Right cardiac atrium (tissue), 5 donors: ENCODE measurements at places on chromosomes 5 and 9. TPM values are rescaled to one million over a fixed set of nuclear protein-coding genes. Genes with fewer than 3 reads are reported as not detected.
A peak's percentile ranks its signal among the peaks of the same experiment; 100 is the strongest.

DNA sequence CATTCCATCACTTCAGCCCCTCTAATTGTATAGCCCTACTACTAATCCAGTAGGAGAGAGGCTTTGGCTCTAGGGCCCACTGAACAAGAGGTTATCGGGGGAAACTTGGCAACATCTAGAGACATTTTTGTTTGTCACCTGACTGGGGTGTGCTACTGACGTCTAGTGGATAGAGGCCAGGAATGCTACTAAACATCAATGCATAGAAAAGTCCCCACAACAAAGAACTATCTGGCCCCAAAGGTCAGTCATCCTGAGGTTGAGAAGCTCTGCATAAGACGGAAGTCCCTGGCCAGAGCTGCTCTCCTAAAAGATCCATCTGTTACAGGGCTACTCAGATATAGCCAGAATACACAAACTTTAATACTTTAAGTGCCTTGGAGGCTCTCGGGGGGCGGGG is 570.6 kb upstream of the KLF4 start:
- DNase-seq, result no peak

DNA sequence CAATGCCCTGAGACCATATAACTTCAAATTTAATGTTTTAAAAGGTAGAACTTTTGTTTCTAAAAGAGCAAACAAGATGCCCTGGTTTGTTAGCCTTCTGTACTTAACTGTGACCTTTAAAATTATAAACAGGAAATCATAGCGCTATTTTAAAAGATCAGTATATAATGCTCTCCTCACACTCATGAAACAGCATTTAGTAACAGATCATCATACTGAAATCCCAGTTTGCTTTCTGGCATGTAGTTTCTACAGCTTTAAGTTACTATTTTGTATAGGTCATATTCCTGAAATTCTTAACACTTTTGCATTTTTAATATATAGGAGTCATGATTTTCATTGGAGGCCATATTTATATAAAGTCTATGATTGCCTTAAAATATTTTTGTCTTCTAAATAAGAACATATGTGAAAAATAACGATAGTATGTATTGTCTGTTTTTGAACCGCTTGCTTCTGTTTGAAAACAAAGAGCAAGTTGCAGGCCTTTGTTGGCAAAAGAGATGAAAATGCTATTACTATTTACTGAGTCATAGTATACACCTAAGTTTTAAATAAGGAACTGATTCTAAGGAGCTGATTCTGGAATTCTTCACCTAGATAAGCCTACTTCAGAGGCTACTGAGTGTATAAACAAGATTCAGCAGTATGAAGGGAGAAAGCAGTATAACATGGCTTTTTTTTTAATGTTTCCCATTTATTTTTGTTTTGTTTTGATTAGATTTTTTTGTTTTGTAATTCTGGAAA is 20.5 kb downstream of the SRFBP1 start:
- DNase-seq, result no peak

GRCh38 chr9:35827486-35827885 is 1.0 kb downstream of the FAM221B start:
- no peak for DNase-seq

DNA sequence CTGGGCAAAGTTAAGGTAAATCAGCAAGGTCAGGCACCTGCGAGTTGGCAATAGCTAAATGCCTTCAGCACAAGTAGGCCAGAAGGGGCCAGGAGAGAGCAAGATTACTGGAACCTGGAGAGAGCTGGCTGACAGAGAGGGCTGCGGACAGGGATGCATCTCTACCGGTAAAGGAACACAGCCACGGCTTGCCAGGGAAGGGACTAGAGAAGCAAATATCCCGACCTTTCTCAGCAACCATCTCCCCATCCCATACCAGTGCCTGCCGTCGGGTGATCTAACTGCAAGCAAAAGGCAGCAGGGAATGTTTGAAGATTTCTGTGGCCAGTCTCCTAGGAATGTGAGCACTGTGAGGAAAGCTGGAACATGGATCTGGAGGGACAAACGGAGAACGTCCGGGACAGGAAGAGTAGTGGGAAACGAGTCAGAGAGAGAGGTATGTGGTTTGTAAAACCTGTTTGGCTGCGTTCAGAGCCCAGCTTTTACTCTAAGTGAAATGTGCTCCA is 15.9 kb upstream of the ABLIM3 start:
- no peak for DNase-seq

Gene THG1L
- total RNA-seq, result 7.0 TPM

Gene SLC45A2
- total RNA-seq, result not detected

- peak; percentile 98 for DNase-seq
Observed at GRCh38 chr9:137254624-137255447, at the start of gene NELFB. NELFB (plus strand) TSS chr9:137255327.

GRCh38 chr5:147601652-147602051 is 91.8 kb upstream of the DPYSL3 start:
- no peak for DNase-seq

DNA sequence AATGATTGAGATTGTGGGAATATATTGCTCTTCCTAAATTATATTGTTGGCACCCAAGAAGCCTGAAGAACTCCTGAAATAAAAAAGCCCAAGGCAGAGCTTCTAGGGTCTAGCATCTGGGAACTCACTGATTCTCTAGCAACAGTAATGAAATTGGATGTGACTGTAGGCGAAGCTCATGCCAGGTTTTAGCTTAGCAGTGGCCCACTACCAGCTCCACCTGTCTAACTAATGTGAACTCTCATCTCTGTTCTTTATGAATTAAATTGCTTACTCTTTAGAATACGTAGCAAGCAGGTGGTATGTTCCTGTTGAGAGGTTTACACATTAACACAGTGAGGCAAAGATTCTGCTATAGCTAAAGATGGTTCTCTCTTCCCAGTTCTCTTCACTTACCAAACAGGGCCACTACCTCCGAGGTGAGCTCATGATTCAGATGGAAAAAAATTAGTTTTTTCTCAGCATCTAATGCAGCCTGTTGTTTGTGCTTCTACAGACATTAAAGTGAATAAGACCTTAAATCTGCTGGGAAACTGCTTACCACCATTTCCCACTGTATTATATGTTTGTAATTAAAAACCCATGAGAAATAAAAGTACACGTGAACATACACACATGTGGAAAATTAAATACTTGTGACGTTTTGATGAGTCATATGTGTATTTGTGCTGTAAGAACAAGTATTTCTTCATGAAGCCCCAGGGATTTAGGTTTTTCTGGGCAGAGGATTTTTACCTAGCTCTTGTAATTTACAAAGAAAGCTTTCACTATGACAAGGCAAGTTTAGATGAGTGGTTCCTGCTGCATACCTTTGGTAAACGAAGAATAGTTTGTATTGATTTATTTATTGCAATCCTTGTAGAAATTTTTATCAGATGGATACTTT is 360.1 kb downstream of the KDM4C start:
- no peak for DNase-seq

- DNase-seq, result no peak
Observed at GRCh38 chr9:80797831-80798688, 891.3 kb downstream of the TLE1 start.

DNA sequence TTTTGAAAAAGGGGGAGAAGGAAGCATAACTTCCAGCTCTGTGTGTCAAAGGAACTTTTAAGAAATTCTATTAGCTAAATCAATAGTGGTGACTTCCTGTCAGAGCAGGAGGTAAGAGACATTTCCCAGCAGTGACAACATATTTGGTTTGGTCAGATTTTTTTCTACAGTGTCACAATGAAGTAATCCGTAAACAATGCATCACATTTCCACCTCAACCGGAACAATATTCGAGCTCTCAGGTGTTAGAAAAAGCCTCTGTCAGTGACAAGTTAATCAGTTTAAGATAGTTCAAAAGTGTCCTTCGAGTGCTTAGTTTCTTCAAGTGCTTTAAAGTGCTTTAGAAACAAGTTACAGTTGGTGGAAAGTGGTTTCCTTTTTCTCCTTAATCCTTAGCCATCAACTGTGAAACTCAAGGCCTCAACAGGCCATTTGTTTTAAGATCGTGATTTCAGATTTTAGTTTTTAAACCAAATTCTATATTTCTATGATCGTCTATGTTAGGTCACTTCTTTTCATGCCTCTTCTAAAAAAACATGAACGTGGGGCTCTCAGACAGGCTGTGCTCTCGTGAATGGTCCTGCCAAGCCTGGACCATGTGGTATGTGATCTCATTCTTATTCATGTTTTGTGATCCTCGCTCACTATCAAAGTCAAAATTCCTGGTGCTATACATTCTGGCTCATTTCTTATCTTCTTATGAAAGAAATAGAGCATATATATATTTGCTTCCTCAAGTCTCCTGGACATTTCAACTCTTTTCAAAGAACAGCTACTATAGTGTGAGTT is 181.9 kb upstream of the HMHB1 start:
- DNase-seq, result no peak

Gene TAF11L5
- total RNA-seq, result not detected

DNA sequence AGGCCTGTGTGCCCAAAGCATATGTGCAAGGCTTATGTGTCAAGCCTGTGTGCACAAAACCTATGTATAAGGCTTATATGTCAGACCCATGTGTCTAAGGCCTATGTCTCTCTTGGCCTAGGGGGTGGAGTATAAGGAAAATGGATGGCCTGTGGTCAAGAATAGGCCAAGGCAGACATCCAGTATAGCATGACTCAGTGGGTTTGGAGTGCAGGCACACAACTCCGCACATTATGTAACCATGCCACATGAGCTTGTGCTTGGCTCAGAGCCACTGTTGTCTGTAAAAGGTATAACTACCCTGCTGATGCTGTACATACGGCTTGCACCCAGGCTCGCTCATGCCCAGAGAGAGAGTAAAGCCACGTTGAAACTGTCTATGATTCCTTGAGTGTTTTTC is 626.4 kb upstream of the NUDT12 start:
- no peak for DNase-seq

Gene ANKRD18A
- 2.1 TPM for total RNA-seq

DNA sequence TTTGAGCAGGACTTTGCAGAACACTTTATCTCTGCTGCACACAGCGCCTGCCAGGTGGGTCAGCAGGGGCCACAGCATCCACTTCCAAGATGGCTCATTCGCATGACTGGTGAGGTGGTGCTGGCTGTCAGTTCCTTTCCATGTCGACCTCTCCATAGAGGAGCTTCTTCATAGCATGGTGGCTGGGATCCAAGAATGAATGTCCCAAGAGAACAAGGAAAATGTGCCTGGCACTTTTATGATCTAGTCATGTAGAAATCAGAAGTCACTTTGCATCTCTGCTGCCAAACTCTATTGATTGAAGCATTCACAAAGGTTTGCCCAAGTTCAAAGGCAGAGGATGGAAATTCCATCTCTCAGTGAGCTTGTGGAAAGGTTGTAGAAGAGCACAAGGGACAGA is 85.0 kb downstream of the GALNT10 start:
- no peak for DNase-seq

Gene NUTM2F
- not detected for total RNA-seq

- no peak for DNase-seq
Observed at GRCh38 chr5:33507426-33507825, 66.7 kb downstream of the TARS1 start.
